Posterior vena cava (tissue), 2 donors: ENCODE measurements at places on chromosomes 6 and 20. TPM values are rescaled to one million over a fixed set of nuclear protein-coding genes. Genes with fewer than 3 reads are reported as not detected.

DNA sequence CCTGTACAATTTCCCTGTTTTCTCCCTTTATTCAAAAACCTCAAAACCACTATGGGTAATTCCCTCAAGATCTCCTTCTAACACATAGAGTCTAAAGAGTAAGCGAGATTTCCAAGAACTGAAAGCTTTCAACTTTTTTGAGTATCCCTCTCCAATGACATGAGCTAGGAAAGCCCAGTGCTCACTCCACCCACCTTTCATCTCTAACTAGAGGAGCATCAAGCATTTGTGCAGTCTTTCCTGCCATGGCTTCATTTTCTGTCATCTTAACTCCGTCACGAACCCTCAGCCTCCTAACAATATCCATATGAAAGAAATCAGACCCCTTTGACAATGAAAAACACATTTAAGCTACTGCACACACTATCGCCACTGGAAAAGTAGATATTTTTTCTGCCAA is 91.9 kb upstream of the SUPT3H start:
- no peak for DNase-seq

DNA sequence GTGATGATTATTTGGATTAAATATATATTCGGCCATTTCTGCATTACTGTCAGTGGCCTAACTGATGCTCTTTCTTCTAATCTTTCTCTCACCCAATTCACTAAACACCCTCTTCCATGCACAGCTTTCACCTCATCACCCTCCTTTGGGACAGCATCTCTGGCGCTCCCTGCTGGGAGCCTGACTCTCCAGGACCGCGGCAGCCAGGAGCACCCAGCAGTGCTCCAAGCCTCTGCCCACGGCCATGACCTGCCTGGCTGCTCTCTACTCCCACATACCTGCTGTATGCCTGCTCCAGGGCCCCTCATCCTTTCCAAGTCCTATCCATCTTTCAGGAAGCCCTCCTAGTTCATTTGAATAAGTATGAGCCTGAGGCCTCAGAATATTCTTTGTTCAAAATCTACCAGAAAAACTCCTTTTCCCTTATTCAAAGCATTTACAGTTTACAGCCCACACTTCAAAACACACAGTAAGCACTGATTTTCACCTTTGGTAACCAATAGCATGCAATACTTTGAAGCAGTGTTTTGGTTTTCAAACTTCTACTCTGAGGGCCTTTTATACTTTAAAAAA is 15.2 kb downstream of the CTCFL start:
- DNase-seq = no peak

DNA sequence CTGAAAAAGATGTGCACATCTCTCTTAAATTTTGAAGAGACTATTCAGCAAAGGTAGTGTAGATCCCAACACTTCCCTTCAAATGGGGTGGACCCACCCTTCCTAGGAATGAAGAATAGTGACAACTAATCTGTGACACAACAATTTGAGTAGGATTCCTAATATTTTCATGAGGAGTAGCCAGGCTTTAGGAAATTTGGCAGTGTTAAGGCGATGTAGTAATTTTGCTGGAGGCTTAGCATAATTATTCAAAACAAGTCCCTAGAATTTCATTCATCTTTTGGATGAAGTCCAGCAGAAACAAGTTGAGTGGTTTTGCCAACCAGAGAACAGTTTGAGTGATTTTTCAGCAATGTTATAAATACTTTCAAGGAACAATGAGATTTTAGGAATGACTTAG is 52.4 kb downstream of the ELOVL4 start:
- DNase-seq = no peak

GRCh38 chr20:5833309-5833941 is 83.2 kb downstream of the SHLD1 start:
- DNase-seq = no peak

DNA sequence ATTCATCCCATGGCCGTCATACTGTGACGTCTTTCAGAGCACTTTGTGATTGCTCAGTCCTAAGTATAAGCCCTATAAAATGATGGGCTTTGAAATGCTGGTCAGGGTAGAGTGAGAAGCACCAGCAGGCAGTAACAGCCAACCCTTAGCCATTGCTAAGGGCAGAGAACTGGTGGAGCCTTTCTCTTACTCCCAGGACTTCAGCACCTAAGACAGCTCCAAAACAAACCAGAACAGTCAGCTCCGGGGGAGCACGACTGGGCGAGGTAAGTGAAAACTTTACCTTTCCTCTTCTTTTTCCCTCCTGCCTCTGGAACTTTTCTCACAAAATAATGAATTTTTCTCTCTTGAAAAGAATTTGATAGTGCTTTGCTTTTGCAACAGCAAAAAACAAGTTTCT is at the start of gene VIP:
VIP (plus strand) TSS at position 104 of the 400 bp plus-strand sequence. CDS start 1,381 bp downstream, outside the sequence.
- no peak for DNase-seq

The CCN5 gene
- 342 TPM for total RNA-seq

DNA sequence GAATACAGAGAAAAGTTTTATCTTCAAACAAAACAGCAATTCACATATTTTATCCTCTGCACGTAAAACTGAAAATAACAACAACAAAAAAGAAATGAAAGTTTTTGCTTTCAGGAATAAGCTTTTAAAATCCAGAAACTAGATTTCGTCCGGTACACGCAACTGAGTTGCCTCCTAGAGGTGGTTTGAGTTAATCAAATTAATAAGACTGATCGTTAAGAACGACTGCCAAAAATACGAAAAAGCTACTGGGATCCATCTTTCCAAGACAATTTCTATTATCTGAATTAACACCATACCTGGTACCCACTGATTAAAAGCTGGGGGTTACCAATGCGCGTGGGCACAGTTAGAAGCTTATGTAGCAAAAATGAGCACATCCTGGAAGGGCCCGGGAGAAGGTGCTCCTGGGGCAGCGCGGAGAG is 669 bp downstream of the PDCD2 start:
- no peak for DNase-seq

GRCh38 chr20:46923550-46923949 is 28.9 kb downstream of the EYA2 start:
- DNase-seq = no peak

The SEMG2 gene
- not detected for total RNA-seq

- no peak for DNase-seq
Observed at GRCh38 chr6:52130440-52130839, 43.0 kb upstream of the PKHD1 start.

DNA sequence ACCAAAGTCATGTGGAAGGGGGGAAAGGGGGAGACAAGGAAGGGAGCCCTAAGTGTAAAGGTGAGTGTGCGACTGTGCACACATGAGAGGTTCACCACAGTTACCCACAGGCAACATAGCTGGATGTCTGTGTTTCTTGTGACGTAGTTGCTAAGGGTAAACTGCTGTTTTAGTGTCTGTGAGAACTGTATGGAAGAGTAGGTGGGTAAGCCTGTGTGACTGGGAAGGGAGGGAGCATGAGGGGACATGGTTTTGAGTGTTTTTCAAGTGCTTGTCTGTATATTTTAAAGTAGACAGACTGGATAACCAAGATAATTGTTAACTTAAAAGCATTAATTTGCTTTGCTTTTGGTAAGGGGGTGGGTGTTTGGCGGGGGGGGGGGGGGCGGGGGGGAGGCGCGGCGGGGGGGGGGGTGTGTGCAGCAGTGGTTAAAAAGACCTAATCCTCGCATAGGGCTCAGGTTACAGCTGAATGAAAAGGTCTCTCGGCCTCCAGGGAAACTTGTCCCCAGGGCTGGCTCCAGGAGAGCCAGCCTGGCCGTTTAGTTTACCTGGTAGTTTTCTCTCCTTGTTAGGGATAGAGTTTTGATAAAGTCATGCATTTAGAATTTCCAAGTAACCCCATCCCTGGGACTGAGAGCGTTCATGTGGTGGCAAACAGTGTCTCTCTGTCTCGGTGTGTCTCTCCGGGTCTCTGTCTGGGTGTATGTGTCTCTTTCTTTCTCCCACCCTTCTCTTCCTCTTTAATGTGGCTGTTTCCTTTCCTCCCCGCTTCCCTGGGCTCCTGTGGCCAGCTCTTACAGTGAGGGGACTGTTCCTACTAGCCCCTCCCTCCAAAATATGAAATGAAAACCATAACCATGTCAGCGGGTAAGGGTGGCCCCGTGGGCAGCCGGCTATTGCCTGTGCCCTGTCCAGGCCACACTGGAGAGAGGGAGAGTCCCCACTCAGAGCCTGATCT is 3.4 kb downstream of the SCUBE3 start:
- DNase-seq = peak; percentile 23

The ADGRF5 gene
- total RNA-seq = 37.4 TPM

GRCh38 chr6:80605165-80605989 is 498.9 kb downstream of the BCKDHB start:
- no peak for DNase-seq

GRCh38 chr20:62155428-62156253 is 12.1 kb downstream of the SS18L1 start:
- no peak for DNase-seq

DNA sequence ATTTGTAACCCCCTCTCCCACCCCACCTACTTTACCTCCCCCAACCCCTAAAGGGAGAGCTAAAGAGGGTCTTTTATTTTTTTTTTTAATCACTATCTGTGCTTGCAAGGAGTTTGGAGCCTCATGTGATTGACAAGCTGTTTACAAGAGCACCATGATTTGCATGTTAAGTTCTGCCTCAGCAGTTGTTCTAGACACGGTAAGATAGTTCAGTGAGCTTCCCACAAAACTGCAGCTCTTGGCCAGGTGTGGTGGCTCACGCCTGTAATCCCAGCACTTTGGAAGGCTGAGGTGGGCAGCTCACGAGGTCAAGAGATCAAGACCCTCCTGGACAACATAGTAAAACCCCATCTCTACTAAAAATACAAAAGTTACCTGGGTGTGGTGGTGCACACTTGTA is 5.0 kb upstream of the PXDC1 start:
- DNase-seq = no peak

DNA sequence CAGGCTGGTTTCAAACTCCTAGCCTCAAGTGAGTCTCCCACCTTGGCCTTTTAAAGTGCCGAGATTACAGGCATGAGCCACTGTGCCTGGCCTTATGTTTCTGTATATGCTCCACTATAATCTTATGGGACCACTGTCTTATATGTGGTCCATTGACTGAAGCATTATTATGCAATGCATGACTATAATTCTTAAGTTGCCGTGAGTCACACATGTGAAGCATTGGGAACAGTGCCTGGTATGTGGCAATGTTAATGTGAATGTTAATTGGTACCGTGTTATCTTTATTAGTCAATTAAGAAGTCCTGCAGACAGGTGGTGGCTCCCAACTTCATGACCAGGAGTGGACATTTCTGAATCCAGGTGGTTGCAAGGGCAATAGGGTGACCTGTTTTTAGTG is 14.7 kb upstream of the ASXL1 start:
- DNase-seq = no peak

DNA sequence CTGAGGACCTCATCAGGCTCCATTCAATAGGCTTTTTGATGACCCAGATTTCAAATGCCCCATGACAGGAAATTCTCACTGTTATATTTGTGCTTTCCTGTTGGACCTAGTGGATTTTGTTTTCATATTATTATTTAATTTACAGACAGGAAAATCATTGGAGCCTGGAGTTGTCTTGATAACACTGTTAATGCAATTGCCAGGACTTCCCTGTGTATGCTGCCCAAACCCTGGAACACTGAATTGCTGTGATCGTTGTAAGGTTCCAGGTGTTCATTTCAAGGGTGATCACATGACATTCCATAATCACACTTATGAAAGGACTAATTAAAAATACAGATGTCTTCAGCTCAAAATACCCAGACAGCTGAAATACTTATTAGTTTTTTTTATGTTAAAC is 783.2 kb downstream of the DHX35 start:
- no peak for DNase-seq

The TAGAP gene
- total RNA-seq = 2.3 TPM

The TFAP2C gene
- 0.38 TPM for total RNA-seq

- no peak for DNase-seq
Observed at GRCh38 chr20:14634665-14635064, 297.3 kb upstream of the FLRT3 start.

The SCAF8 gene
- total RNA-seq = 37.3 TPM

The TCF21 gene
- 4.5 TPM for total RNA-seq

DNA sequence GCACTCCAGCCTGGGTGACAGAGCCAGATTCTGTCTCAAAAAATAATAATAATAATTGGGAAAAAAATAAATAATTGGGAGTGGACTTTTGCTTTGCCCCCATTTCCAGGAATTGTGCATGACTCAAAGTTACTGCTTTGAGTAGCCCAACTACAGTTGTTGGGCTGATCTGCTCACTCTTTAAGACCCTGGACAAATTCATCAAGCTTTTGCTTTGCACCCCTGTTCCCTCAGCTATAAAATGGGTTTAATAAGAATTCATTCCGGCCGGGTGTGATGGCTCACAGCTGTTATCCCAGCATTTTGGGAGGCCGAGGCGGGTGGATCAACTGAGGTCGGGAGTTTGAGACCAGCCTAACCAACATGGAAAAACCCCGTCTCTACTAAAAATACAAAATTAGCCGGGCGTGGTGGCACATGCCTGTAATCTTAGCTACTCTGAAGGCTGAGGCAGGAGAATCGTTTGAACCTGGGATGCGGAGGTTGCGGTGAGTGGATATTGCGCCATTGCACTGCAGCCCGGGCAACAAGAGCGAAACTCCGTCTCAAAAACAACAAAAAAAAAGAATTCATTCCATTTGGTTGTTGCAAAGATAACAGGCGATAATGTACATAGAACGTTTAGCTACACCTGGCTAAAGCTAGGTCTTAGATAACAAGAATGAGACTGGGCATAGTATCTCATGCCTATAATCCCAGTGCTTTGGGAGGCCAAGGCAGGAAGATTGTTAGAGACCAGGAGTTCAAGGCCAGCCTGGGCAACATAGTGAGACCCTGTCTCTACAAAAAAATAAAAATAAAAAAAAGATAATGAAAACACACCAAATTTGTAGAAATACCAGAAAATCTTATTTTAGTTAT is 87.9 kb upstream of the ZNF217 start:
- no peak for DNase-seq

DNA sequence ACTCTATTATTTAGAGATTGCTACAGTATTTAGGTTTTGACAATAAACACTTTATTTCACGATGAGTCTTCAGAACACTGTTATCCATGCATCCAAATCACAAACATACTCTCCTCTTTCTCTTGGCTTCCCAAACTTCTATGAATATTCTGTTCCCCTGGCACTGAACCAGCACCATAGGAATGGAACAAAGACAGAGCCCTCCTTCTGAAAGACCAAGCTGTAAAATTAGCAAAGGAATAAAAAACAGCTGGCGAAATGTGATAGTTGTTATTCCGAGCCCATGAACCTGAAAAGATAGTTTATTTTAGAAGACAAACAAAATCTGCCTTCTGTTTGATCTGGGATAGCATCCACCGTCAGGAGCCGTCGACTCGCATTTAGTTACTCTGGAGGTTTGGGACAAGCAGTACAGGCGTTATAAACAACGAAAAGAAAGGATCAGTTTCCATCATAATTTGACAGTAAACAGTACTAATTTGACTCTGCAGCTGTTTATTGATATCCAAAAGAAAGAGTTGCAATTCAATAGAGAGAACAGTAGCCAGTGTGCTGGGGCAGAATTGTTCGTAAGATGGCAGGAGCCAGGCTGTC is 161.4 kb downstream of the CLIC5 start:
- DNase-seq = no peak

DNA sequence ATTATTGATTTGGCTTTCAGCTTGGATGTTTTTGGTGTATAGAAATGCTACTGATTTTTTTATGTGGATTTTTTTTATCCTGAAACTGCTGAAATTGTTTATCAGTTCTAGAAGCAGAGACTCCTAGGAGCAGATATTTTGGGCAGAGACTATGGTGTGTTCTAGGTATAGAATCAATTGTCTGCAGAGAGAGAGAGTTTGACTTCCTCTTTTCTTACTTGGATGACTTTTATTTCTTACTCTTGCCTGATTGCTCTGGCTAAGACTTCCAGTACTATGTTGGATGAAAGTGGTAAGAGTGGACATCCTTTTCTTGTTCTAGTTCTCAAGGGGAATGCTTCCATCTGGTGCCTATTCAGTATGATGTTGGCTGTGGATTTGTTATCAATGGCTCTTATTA is 370.6 kb downstream of the PHF3 start:
- no peak for DNase-seq

The SYNJ2 gene
- total RNA-seq = 30.4 TPM
